Skin of body (tissue), 3 donors: ENCODE measurements at places on chromosomes 6 and 20. TPM values are rescaled to one million over a fixed set of nuclear protein-coding genes. Genes with fewer than 3 reads are reported as not detected.

The GTPBP2 gene
- 34.8 TPM for total RNA-seq

GRCh38 chr6:138528956-138529355 lies 29.7 kb upstream of the NHSL1 start:
- no peak for DNase-seq

DNA sequence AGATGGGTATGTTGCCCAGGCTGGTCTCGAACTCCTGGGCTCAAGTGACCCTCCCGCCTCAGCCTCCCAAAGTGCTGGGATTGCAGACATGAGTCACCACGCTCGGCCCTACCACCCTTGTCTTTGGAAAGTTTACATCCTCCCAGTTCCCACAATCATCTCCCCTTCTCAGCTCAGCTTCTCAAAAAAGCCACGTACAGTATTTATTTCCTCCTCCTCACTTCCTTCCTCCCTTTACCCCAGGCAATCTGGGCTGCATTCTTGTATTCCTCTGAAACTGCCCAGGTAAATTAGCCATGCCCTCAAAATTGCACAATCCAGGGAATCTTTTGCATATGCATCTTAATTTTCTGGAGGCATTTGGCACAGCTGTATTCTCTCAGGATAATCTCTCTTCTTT lies 7.4 kb upstream of the SLC23A2 start:
- no peak for DNase-seq

DNA sequence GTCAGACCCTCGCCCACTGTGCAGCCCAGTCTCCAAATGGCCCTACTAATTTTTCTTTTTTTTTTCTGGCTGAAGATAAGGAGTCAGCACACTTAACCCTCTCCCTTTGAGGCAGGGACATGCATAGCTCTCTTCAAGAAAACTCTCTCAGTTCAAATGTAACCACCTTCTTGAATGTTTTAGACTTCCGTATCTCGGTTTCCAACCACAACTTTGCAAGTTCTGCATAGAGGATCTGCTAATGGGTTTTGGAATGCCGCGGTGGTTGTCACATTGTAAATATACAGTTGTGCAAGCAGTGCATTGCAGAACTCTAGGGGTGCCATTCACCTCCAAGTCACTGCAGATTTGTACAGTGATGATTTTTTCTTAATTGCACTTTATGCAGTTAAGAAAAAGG lies 59.4 kb upstream of the SLC35B3 start:
- no peak for DNase-seq

GRCh38 chr6:90545448-90545847 lies 41.4 kb downstream of the MAP3K7 start:
- no peak for DNase-seq

DNA sequence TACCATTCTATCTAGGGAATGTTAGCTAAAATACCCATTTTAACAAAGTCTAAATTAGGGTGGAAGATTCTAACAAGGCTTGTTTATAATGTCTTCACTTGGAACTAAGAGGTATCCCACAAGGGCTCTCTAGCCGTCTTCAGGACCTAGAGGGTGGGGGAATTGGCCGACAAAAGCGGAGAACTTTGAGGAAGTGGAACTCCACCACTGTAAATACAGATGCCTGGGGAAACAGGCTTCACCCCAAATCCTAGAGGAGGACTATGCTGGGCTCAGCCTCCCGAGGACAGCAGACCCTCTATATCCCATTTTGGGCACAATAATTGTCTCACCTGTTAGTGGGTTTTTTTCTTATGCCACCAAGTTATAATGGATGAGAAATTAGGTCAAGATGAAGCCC lies 58.0 kb upstream of the TFB1M start:
- no peak for DNase-seq
